ENCODE measurements at places on chromosomes 5 and 9.

DNA sequence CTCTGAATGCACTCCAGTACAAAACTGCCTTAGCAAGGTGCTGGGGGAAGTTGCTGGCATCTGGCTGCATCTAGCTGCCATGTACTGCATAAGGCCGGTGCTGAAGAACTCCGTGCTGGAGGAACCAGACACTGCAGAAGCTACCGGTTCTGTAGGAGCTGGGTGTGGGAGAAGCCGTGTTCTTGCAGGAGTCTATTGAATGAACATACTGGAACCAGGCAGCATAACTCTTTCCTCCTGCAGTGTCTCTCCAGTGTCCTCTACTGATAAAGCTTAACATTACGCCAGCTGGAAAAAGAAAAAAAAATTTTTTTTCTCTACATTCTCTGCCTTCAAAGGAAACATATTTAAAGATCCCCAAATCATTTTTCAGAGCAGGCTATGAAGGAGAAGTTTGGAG is 38.5 kb downstream of the VPS13A start:
- DNase-seq = no peak

DNA sequence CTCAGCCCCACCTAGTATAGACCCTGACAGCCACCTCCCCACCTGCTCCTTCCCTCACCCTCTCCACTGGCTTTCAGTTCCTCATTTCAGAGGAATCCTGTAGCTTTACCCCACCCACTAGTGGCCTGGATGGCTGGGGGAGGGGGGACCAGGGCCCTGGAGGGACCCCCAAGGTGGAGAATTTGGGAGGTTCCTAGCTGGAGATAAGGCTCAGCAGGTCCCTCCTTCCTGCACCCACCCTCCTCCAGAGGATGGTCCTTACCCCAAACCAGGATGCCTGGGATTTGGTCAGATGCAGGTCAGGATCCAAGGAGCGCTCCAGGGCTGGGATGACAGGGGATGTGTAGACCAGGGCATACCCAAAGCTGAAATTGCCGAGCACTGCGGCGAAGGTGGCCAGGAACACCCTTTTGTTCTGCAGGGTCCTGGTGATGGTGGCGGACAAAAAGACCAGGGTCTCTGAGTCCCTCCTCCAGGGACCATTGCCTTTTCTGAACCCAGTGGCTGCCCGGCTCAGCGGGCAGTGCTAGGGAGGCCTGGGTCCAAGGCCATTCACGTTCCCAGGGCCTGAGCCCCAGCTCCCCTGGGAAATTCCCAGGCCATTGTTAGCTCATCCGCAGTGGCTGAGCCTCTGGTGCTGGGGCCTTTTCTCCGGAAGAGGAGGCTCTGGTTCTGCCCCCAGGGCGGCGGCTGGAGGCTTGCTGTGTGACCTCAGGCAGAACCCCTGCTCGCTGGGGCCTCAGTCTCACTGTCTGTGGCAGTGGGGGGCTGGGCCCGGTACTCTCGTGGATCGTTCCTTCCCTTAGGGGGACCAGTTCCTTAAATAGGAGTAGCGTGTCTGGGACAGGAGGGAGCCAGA is 678 bp downstream of the SLC2A6 start:
- DNase-seq = no peak

GRCh38 chr5:54390539-54391031 is 64.9 kb upstream of the HSPB3 start:
- no peak for DNase-seq

GRCh38 chr9:134944351-134944802 is 26.7 kb upstream of the FCN1 start:
- DNase-seq = no peak
